ENCODE measurements at places on chromosomes 7 and 10.

DNA sequence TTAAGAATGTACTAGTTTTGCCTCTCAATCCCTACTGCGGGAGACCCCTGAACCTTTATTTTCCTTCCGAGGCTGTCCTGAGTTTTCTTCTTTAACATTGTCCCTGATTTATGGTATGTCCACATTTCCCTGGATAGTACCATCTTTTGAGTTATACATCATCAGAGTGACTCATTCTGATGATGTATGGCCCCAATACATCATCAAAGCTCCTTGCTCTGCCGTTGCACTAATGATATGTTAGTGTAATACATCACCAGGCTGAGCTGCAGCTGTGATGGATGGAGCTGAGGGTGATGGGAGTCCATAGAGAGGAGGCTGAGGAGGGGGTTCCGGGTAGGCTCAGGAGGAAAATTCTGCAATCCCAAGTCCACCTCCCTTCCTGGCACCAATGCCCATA, 986.5 kb downstream of the KCNMA1 start:
- DNase-seq: no peak

- no peak for DNase-seq
These were observed 335.3 kb downstream of the SUGCT start for GRCh38 chr7:40470091-40470592.

DNA sequence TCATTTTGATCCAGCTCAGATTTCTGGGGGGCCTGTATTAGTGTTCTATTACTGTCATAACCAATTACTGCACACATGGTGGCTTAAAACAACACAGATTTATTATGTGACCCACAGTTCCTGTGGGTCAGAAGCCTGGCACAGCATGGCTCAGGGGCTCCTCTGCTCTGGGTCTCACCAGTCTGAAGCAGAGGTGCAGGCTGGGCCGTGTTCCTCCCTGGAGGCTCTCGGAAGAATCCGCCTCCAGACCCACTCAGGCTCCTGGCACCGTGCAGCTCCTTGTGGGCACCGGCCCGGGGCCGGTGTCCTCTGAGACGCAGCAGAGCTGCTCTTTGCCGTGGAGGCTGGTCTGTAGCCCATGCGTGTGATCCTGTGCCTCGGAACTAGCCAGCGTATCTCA, 61.5 kb downstream of the RAMP3 start:
- DNase-seq: no peak

DNA sequence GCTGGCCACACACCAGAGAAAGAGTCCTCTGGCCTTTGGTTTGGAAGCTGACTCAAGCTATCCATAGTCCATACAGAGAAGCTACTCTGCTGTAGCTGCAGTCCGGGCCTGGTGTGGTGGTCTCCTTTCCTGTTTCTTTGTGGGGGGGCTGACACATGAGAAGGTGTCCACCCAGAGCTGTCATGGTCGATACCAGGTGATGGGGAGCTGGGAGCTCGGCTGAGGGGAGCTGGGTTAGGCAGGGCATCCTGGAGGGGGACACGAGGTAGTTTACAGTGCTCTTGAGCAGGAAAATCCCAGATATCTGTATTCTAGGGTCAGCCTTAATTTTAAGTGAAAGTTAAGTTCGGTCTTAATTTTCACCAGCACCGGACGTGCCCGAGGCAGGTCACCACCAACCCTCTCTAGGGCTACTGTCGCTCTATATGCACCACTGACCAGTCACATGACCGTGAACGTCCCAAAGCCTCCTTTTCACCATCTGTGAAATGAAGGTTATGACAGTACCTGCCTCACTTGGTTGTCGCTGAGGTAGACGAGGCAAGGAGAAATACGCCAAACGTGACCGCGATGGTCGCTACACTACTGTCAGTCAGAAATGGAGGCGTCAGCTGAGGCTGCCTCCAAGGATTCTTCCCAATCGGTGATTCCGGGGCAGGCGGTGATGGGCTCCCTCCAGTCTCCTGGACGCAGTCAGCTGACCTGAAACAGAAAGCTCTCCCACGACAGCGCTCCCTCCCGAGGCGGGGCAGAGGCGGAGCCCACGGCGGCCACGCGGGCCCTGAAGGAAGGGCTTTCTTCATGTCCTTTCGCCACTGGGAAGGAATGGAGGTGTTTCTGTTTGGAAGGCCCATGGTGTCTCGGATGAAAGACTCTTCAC, 69.4 kb upstream of the SHH start:
- no peak for DNase-seq

DNA sequence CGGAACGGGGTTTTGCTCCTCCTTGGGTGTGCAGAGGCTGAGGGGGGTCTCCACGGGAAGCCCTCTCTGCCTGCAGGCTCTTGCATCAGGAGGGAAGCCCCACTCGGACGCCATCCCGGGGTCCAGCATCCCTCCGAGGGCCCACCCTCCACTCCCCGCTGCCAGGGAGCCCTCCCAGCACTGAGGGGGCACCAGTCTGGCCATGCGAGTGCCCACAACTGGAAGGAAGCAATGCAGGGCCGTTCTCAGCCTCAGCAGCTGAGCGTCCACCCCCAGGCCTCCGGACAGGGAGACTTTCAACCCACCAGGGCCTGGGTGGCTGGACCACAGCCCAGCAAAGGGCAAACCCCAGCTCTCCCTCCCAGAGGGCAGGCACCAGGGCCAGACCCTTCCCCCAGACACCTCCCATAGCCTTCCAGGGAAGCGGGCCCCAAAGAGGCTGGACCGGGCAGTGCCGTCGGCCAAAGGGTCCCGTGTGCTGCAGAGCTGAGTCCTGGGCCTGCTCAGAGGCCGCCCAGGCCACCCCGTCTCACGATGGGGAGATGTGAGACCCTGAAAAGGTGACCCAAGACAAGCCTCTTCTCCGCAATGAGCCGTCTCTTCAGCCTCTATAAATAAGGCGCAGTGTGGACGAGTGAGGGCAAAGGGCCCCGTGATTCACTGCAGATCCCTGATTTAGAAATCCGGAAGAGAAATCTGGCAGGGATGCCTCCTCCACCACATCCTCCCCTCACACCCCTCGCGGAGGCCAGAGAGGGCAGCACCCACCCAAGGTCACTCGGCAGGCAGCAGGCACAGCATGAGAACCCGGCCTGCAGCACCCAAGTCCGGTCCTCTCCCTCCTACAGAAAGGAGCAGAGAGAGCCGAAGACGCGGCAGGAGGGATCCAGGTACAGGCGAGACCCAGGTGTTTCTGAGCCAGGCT, 81.9 kb upstream of the DNAAF5 start:
- DNase-seq: no peak
